ENCODE measurements at places on chromosomes 6 and 20.

GRCh38 chr6:80767808-80768207 lies 661.3 kb downstream of the BCKDHB start:
- no peak for DNase-seq

DNA sequence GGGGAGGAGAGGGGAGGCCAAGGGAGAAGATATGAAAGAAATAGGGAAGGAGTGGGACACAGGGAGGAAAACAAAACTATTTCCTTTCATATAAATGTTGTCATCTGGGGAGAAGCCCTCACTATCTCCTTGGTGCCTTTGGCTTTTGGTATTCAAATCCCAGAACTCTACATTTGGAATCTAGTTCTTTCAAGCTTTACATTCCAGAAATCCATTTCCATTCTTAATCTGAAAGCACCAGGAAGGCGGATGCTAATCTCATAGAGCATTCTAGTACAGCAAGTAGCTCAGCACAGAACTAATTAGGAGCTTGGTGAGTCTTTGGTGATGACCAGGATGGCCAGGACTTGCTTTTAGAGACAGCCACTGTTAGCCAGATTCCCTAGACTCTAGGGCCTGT lies 177.9 kb downstream of the KIF16B start:
- no peak for DNase-seq

DNA sequence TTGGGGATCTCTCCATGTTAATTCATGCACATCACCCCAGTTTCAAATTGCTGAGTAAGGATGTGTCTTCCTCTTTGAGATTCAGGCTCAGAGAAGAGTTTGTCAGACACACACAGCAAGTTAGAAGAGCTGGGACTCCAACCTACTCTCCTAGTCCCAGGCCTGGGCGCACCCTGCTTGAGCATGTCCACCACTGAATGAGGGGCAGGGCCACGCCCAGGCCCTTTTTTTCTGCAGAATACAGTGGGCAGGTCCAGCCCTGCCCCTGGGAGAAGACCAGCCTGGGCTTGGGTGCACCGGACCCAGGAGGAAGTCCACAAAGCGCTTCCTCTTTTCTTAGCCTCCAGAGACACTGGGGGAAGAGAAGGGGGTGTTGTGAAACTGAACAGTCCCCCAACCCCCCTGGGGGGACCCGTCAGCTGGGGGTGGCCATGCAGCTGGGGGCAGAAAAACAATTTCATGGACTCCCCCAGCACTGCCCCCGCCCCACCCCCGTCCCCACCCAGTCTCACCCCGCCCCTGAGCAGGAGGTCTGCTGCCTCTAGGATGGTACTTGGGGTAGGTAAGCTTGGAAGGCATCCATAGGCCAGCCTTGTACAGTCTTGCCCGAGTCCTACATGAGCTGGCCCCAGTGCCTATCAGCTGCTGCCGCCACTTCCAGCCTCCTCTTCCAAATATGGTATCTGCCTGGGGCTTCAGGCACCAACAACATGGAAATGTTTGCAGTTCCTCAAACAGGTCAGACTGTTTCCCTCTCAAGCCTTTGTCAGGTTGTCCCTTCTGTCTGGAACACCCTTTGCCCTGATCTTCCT lies 11.7 kb upstream of the HCK start:
- peak; percentile 84 for DNase-seq

DNA sequence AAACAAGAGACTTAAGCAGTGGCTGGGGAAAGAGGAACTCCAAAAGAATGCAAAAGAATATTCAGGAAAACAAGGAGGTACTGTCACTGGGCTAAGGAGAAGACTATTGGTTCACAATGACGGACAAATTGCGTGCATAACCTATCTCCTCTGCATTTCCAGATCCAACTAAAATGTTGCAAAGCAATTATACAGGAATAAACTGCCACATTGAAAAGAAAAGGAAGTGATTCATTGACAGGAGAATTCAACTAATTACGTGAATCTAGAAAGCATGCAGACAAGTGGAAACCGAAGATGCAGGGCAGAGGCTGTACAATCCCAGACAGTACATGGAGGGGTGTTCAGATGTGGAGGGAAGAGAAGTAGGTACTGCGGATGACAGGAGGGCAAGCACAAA lies 152.8 kb upstream of the RIPOR2 start:
- no peak for DNase-seq

DNA sequence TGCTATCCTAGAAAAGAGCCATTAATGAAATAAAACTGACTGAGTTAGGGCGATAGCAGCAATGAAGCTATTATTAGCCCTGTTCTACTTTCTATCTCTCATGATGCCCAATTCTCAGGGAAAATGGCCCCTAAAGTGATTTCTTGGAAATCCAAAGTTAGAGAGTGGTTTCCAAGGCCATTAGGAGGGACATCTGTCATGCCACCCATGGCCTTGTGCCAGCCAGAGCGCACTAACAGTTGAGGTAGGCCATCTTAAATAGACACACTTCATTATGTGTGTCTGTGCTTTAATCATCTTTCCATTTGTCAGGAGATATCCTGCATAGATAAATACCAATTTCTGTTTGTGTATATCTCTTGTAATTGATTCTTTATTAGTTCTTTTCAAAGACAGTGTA lies 261.6 kb downstream of the NRN1 start:
- no peak for DNase-seq

DNA sequence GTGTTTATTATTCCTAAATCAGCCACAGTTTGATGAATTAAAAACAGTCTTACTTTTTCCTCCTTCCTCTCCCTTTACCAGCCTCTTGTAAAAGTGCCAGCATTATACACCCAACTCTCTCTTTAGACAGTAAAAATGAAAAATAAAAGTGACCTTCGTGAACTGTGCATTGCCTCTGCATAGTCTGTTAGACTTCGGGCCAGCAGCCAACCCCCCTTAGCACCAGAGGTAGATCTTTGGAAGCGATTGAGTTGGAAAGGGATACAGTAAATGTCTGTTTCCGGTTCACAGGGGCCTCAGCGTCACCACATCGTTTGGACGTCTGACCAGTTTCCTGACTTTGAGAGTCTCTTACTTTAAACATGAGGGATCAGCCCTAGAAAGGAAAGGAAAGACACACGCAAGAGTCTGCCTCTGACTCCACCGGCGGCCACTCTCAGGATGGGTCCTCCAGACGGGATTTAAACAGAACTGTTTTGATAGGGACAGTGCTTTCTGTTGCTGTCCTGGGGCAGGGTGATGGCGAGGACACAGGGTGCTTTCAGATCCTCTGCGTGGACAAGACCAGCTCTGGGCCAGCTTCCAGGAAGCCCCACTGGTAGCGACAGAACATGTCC lies 206.6 kb upstream of the PREP start:
- DNase-seq = peak; percentile 7

DNA sequence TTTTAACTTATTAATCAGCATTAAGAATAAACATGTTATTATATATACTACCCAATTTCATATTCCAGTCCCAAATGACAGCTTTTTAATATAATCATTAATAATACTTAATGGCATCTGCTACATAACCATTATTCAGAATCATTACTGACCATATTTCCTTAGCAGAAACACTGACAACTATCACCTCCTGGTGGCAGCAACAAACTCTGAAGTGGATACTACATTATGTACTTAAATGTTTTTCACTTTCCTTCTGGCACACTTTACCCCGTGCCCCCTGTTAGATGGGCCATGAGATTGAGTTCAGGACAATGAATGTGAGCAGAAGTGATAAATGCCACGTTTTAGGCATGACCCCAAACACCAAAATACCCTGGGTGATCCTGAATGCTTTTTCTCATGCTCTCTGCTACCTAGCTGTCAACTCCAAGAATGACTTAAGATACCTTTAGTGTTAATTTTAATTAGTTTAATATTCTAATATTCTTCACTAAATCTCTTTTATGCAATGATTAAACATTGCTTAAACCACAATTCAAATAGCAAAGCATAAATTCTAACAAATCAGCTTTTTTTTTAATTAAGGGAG lies 77.1 kb downstream of the LMBRD1 start:
- peak; percentile 60 for DNase-seq

GRCh38 chr6:145845557-145845956 lies 31.0 kb upstream of the FBXO30 start:
- no peak for DNase-seq

GRCh38 chr6:34316431-34317171 lies 67.8 kb upstream of the SMIM29 start:
- no peak for DNase-seq

DNA sequence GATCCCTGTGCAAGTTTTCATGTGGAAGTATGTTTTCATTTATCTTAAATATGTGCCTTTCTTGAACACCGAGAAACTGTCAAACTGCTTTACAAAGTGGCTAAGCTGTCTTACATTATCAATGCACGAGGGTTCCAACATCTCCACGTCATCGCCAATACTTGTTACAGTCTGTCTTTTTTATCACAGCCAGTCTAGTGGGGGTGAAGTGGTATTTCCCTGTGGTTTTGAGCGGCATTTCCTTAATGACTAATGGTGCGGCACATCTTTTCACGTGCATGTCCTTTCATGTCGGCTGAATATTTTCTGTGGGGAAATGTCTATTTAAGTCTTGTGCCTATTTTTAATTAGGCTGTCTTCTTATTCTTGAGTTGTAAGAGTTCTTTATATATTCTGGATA lies 280.4 kb downstream of the FOXC1 start:
- no peak for DNase-seq

Measured in hematopoietic multipotent progenitor cell treated with erythropoietin and hydrocortisone succinate and interleukin-3 and kit ligand, for 4 days (in vitro differentiated cells).